ENCODE measurements at places on chromosomes 13 and 19. TPM values are rescaled to one million over a fixed set of nuclear protein-coding genes. Genes with fewer than 3 reads are reported as not detected.

- no peak for DNase-seq
Observed at GRCh38 chr19:39405261-39405957, 1.2 kb upstream of the ZFP36 start.

Gene ZNF540
- 8.1 TPM for total RNA-seq

Gene NLRP9
- not detected for total RNA-seq

- no peak for DNase-seq
Observed at GRCh38 chr19:2567580-2567979, 91.7 kb downstream of the GADD45B start.

GRCh38 chr13:76769271-76769791 is 116.9 kb downstream of the KCTD12 start:
- DNase-seq: no peak

- no peak for DNase-seq
Observed at GRCh38 chr13:91405240-91405639, 6.8 kb downstream of the GPC5 start.

Gene GJB2
- total RNA-seq: 4.9 TPM

DNA sequence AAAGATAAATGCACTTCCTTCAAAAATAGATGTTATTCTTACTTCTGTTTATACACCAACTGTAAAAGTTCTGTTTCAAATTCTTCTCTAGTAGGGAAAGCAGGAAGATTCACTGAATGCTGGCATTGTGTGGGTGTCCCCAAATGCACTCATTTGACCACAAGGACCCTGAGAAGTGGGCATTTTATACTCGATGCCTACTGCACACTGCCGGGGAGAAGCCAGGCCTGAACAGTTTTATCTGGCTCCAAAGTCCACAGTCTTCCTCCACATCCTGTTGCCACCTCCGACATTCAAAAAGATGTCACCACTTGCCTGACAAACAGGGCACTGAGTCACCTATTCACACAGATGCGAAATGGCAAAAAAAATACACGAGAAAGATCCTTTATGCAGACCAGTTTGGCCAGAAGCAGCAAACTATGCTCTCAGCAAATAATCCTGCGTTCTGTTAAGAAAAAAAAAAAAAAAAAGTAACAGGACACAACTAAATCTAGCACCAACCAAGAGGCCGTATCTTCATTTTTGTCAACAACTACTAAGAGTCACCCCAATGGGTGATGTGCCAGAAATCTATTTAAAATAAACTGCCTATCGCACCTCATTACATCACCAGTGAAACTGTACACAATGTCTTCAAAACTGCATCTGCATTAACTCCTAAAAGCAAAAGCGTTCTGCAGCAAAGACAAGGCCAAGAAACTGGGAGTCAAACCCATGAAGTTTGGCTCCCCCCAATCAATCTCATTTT is 6.2 kb downstream of the ZC3H4 start:
- DNase-seq: no peak

DNA sequence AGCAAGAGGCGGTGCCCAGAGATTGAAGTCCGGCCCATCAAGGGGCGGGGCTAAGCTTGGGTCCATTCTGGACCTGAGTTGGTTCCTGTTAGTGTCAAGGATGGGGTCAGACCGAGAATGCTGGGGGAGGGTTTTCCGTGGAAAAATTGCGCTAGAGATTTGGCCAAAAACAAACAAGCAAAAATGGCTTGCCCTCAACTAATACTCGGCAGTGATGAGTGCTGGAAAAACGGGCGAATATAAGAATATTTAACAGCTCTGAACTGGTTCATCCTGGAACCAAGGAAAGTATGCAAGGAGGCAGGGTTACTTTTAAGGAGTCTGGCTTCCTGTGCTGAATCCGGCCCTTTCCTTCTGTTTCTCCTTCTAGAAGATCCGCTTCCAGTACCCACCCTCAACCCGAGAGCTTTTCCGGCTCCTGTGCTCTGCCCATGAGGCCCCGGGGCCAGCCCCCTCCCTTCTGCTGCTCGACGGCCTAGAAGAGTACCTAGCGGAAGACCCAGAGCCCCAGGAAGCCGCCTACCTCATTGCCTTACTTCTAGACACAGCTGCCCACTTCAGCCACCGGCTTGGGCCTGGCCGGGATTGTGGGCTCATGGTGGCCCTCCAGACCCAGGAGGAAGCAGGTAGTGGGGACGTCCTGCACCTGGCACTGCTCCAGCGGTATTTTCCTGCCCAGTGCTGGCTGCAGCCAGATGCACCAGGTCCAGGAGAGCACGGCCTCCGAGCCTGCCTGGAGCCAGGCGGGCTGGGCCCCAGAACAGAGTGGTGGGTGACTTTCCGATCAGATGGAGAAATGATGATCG is 880 bp downstream of the SWSAP1 start:
- peak; percentile 75 for DNase-seq

DNA sequence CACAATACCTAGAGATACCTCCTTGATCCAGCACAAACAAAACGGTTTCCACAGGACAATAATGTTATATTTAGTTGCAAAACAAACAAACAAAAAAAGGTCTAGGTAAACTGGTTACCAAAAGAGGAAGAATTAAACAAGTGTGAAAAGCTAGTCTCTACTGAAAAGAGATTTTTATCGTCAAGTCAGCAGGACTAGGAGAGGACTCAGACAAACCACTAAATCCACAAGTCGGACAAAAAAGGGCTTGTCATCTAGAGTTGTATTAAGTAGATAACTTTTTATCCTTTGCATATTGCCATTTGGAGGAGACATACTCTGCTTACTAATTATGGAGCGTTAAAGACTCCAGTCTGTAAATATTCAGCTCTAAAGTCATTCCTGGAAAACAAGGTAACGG is 9.9 kb upstream of the KPNA3 start:
- no peak for DNase-seq

Gene PINLYP
- 11.8 TPM for total RNA-seq
